Stimulated activated CD4-positive, alpha-beta T cell treated with anti-CD3 and anti-CD28 coated beads, TNF-alpha, amount 100 ng/mL, for 1 hour (primary cell): ENCODE measurements at places on chromosomes 6 and 20.

DNA sequence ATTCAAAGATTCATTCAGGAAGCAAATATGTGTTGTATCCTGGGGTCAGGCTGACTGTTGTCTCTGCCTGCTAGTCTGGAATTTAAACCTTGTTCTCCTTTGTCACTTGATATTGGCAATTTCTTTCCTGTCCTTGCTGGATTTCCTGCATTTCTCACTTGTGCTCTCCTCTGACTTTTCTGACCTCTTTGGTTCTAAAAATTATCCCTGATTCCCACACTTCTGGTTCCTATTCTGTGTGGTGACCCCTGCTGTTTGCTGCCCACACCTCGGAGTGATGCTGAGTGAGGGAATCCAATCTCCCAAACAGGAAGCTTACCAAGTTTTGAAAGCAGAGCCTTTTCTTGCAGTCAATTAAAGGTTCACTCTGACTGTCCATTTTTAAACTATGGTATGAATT, 345.3 kb downstream of the CDKAL1 start:
- DNase-seq: no peak

DNA sequence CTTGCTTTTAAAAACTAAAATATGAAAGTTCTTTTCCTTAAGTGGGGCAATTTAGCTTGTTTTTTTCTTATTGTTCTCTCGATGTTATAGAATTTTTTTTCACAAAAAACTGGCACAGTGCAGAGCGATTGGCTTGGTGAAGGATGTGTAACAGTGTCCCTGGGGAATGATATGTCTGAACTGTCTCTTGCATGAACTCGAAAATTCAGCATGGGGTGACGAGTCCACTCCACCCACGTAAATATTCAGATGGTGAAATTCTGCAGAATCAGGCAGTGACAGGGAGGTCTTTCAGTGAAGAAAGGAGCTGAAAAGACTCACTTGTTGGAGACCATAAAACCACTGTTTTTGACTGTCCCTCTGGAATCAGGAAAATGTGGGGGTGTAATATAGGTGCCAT, 505.3 kb downstream of the MMUT start:
- no peak for DNase-seq

DNA sequence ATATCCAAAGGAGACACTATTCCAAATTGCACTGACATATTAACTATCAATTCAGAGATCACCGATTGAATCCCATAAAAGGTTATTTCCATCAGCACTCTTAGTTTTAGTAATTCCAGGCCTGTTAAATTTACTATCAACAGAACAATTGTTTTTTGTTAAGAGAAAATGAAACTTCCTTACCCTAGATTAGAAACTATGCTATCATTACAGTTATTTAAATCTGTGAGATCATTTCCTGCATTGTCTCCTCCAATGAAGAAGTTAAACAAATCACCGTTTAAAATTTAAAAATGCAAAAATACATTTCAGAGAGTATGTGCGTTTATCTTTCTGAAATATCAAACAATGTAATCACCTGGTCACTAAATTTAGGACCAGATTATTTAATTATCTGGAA, 57.5 kb downstream of the HIVEP2 start:
- no peak for DNase-seq

- DNase-seq: no peak
Measured at GRCh38 chr6:8075704-8076103, 11.5 kb upstream of the BLOC1S5 start.

DNA sequence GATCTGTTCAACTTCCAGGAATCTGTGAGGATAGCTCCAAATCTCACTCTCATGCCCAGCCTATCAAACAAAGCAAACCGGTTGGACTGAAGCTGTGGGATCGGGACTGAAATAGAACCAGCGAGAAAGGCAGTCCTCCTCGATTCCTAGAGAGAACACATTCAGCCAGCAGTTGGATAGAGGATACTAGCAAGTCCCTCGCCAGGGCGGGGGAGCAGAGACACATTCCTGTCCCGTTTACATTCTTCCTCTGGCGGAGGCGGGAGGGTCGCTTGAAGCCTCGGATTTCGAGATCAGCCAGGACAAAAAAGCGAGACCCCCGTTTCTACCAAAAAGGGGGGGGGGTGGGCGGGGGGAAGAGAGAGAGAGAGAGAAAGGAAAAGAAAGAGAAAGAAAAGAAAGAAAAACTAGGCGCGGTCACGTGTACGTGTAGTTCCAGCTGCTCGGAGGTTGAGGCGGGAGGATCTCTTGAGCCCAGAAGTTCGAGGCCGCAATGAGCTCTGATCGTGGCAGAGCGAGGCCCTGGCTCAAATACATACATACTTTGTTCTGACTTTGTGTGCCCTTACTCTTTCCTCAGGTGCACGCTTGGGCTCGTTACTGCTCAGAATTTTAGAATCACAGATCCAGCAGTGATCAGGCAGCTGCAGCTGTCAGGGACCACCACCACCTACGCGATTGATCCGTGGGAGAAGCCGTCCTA, 19.5 kb downstream of the ZNF311 start:
- DNase-seq: no peak

DNA sequence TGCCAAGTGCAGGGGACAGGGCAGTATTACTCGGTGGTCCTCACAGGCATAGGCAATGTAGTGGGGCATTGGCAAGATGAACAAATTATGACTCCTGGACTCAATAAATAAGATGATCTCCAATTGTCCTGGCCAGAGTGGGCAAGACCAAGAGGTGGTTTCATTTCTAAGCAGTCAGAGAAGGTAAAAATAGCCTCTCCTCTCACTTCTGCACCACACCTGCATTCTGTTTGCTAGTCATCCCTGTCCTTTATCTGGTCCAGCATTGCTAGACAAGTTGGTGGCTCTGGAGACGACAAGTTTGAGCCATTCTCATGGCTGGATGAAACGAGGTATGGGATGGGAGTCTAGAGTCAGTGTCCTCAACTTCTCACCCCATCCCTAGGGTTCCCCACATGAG, 83.0 kb downstream of the BANF2 start:
- DNase-seq: no peak

- no peak for DNase-seq
Measured at GRCh38 chr6:64803470-64804166, 903.4 kb downstream of the EYS start.

- DNase-seq: no peak
Measured at GRCh38 chr6:47180633-47181032, 129.1 kb downstream of the TNFRSF21 start.

DNA sequence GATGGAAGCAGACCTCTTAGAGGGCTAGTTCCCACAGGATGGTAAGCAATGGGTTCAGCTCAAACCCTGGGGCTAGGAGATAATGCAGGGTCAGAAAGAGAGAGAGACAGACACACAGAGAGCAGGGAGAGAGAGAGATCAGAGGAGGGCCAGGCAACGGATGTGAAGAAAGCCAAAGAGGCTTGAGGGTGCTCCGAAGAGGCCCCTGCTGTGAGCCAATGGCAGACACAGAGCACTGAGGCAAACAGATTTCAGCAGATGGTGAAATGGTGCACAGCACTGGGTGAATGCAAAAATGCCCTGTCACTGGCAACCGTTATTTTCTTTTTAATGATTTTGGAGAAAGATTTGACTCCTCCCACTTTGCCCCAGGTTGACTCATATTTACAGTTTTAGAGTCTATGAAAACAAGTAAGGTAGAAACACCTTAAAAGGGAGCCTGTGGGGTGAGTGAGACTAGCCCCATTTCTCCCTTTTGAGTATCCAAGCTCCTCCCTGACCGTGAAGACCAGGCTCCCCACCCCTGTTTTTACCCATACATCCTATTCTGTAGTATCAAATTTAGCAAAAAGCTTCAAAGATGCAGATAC, 840 bp downstream of the DEFB132 start:
- DNase-seq: no peak

DNA sequence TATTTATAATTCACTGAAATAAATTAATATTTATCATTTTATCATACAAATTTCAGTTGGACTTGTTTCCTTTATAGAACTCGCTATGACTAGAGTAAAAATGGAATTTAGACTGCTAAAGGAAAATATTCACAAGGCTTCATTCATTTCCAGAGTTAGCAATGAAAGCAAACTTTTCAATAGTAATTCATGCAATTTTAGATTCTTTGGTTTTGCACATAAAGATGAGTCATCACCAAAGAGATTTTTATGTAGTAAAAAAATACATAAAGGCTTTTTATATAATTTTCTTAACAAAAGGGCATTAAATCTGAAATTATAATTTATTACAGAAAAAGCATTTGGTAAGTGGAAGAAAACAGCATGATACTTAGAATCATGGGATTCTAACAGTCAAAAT, 37.2 kb upstream of the STXBP5 start:
- no peak for DNase-seq

DNA sequence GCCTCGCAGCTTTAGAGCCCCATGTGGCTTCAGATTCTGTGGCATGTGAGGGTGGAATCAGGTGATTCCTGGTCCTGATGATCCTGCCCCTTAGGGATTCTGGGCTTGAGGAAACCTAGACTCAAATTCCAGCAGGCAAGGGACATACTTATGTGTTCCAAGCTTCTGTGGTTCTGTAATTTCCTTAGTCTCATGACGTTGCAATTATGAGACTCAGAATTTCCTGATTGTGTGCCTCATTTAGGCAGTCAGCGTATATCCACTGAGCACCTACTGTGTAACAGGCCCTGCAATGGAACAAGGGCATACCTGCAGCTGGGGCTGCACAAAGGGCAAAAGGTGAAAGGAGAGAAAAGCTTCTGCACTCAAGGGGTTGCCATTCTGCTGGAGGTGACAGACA, 11.6 kb upstream of the BPIFB4 start:
- DNase-seq: no peak

DNA sequence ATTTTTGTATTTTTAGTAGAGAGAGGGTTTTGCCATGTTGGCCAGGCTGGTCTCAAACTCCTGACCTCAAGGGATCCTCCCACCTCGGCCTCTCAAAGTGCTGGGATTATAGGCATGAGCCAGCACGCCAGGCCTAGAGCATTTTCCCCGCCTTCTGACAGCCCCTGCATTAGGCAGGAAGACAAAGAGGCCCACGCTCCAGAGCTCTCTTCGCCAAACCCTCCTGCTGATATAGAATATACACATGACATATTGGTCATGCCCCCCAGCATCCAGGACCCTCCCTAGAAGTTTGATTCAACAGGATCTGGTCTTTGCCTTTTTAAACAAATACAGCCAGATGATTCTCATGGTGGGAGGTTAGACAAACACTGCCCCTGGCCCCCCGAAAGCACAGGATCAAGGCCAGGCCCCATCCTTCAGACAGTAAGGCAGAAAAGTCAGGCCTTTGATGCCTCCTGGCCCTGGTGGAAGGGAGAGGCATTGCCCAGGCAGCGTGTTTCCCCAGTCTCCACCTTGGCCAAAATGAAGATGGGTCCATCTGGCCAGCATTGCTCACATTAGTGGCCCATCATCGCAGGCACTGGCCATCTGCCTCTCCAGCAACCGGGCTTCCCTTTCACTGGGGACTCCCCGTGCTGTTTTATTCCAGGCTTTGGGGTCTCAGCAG, 4.4 kb downstream of the SULF2 start:
- DNase-seq: no peak

- no peak for DNase-seq
Measured at GRCh38 chr6:85594197-85594930, 706 bp upstream of the SNX14 start.

DNA sequence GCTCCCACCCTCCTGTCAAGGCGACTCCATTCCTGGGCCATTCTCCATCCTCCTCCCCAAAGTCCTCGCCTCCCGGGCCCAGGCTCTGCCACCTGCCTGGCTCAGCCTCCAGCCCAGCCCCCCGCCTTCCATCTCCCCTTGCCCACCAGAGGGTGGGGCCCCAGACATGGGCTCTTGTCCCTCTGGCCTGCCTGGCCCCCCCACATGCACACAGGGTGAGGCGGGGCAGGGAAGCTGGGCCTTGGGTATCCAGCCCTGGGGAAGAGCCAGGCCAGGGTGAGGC, 95.2 kb downstream of the YTHDF1 start:
- DNase-seq: no peak

GRCh38 chr20:63176427-63177133, 39.4 kb downstream of the YTHDF1 start:
- no peak for DNase-seq

DNA sequence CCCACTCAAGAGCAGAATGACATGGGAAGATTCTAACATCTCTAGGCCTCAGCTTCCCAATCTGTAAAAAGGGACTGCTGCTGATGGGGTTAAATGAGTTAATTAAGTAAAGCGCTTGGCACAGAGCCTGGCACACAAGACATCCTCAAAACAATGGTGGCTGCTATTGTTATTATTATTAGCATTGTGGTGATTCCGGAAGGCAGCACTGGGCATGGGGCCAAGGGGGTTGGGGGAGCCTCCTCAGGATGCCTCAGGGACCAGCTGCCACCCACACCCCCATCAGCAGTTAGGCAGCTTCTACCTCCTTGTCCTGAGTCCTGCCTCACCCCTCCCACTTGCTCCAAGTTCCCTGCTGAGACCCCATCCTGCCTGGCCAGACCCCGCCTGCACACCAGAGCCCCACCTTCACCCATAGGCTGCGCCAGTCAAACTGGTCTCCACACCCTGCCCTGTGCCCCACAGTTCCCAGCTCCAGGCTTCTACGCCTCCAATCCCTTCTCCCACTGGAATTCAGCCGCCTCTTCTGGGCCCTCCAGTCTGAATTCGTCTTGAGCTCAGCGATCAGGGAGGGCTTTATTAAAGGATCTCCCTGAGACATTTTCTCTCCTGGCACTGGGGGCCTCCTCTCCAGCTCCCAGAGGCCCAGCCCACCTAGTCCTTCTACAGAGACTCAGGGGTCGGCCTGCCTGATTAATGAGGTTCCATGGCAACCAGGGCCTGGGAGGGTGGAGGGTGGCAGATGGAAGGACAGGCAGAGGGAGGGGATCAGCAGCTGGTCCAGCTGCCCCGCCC, 1.5 kb downstream of the E2F1 start:
- DNase-seq: no peak

GRCh38 chr6:8557014-8557748, 121.8 kb upstream of the SLC35B3 start:
- no peak for DNase-seq

DNA sequence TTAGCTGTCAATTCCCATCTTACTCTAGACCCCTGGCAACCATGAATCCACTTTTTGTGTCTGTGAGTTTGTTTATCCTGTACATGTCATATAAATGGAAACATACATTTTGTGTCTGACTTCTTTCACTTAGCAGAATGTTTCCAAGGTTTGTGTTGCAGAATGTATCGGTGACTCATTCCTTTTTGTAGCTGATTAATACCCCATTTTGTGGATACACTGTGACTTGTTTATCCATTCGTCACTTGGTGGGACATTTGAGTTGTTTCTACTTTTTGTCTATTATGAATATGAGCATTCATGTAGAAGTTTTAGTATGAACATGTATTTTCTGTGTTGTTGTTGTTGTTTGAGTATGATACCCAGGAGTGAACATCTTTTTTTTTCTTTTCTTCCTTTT, 21.4 kb downstream of the CDYL start:
- DNase-seq: no peak

DNA sequence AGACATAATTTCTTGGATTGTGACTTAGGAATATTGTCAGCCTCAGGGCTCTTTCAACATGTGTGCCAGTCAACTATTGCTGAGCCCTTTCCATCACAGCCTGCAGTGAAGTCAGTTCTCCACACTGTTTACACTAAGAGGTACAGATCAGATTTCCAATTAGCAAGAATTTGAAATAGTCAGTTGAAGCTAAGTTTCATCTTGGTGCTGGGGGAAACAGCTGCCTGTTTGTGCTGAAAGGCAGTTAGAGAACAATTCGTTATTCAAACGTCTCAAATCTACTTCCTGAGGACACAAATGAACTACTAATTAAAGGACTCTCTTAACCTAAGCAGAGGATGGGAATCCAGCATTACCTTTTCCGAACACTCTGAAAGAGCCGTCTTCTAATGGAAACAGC, 25.9 kb downstream of the ADGRF1 start:
- DNase-seq: no peak

GRCh38 chr6:133277900-133278545, 36.9 kb downstream of the EYA4 start:
- no peak for DNase-seq
